ENCODE measurements at places on chromosomes 6 and 20. TPM values are rescaled to one million over a fixed set of nuclear protein-coding genes. Genes with fewer than 3 reads are reported as not detected.
A peak's percentile ranks its signal among the peaks of the same experiment; 100 is the strongest.

GRCh38 chr6:24929242-24929641 lies 6.5 kb downstream of the RIPOR2 start:
- peaks cover 3% of the 10 kb centered on the region for H3K36me3 ChIP-seq
- no peak overlapping the region for H3K4me3 ChIP-seq
- peaks cover 33% of the 10 kb centered on the region for H3K4me1 ChIP-seq
- no peaks in the 10 kb centered on the region for H3K27me3 ChIP-seq
- no peak overlapping the region for H3K27ac ChIP-seq

DNA sequence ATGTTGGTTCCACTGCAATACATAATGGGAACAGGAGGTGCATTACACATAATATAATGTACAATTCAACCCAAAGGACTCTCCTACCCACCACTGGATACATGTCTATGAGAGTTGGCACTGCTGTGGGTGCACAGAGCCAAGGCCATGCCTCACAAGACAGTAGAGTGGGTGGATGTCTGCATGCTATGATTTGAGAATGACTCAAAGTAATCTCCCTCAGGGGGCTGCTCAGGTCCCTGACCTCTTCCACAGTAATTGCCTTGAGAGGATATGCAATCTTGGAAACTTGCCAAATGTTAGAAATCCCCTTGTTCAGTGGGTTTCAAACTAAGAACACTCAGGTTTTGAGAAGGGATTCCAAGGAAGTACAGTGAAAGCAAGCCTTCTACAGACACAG lies 79.0 kb downstream of the ANKEF1 start:
- no peaks in the 10 kb centered on the region for H3K4me1 ChIP-seq
- no peak overlapping the region for H3K4me3 ChIP-seq
- no peak for DNase-seq
- no peak overlapping the region for H3K27ac ChIP-seq

DNA sequence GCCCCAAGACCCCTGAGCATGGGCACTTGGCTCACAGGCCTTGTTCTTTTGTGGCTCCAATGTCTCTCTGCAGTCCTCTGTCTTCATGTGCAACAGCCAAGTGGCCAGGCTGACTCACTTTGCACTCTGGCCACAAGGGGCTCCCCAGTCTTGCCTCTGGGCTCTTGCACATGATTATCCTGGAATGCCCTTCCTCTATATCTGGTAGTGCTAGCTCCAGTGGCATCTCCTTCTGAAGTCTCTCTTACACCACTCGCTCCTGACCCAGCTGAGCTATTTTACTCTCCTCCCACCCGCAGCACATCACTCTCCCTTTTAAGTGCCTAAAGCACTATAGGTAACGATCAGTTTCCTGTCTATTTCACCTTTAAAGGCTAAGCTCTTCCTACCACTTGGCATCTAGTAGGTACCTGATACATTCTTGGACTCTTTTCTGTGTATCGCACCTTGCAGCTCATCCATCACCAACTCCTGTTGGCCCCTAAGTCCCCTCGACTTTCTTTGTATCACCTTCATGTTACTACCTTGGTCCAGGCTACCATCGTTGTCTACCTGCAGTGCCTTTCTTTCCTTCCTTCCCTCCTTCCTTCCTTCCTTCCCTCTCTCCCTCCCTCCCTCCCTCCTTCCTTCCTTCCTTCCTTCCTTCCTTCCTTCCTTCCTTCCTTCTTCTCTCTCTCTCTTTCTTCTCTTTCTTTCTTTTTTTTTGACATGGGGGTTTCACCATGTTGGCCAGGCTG lies 211.9 kb upstream of the RNF24 start:
- H3K4me3 ChIP-seq = no peak overlapping the region
- H3K27ac ChIP-seq = no peak overlapping the region
- H3K27me3 ChIP-seq = peaks cover 32% of the 10 kb centered on the region

The PTGIS gene
- 0.76 TPM for total RNA-seq

The PCED1A gene
- total RNA-seq = 25.1 TPM

The EDN3 gene
- 1.1 TPM for total RNA-seq

- no peak overlapping the region for H3K4me3 ChIP-seq
- no peak for DNase-seq
- H3K4me1 ChIP-seq = peaks cover 4% of the 10 kb centered on the region
- no peaks in the 10 kb centered on the region for H3K36me3 ChIP-seq
- no peak overlapping the region for H3K27ac ChIP-seq
- H3K27me3 ChIP-seq = no peaks in the 10 kb centered on the region
These were observed 669.4 kb upstream of the CITED2 start for GRCh38 chr6:140043762-140044378.

The MAFB gene
- 3.5 TPM for total RNA-seq

DNA sequence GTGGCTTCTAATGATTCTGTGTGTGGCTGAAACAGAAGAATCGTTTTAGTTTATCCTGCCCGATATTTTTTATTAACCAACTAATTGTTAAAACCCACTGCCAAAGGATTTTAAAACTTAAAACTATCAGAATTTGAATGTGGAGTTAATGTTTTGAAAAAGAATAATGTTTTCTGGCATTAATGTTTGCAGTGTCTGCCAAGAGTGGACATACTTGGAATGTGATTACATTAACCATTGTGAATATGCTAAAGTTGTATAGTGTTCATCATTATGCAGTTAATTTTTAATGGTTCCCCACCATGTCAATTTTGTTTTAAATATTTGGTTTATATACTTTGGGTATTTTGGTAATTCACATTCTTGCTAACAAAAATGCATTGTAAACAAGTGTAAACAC lies 24.4 kb downstream of the DCBLD1 start:
- no peak overlapping the region for H3K27ac ChIP-seq
- DNase-seq = no peak
- no peaks in the 10 kb centered on the region for H3K36me3 ChIP-seq
- H3K4me1 ChIP-seq = no peaks in the 10 kb centered on the region
- no peak overlapping the region for H3K4me3 ChIP-seq

DNA sequence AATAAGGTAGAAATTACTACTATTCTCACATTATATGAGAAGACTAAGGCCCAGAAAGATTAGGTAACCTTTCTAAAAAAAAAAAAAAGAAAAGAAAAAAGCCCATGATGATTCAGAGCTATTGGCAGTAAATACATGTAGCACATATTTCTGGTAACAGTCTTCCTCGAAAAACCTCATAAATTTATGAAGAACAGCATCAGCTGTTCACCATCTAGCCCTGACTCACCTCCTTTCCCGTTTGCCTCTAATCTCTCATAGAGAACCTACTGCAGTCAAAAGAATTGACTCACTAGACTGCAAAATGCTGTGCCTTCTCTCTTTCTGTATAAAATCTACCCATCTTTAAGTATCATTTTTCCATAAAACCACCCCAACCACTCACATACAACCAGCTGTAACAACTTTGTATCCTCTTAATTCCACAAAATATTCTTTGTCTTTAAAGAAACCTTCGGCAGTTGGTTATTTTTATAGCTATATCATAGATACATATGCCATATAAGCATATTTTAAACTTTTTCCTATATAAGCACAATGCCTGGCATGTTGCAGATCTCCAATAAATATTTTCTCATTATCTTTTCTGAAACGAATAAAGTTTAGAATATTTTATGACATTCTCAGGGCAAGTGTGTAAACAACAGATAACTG lies 152.7 kb upstream of the ENPP5 start:
- H3K27ac ChIP-seq = no peak overlapping the region
- H3K36me3 ChIP-seq = no peaks in the 10 kb centered on the region
- no peak overlapping the region for H3K4me3 ChIP-seq
- no peaks in the 10 kb centered on the region for H3K27me3 ChIP-seq
- H3K4me1 ChIP-seq = no peaks in the 10 kb centered on the region

DNA sequence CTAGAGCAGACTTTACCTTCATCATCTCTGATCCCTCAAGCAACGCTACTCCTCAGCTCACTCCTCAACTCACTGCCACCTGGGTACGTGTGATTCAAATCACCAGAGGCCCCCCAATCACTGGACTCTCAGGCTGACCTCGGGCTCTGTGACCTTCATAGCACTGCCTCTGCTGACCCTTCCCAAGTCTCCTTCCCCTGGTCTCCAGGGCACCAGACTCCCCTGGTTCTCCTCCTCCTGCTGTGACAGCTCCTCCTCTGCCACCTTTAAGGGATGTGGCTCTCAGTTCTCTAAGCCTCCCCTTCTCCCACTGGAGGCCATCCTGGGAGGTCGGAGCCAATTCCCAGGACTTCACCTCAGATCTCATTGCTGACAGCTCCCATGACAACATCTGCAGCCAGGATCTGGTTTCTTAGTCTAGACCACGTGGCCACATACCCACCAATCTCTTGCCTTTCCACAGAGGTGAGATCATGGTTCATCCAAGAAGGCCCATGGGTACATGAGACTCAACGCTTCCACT lies 90.4 kb downstream of the NFATC2 start:
- H3K4me1 ChIP-seq = peaks cover 15% of the 10 kb centered on the region
- DNase-seq = no peak
- no peak overlapping the region for H3K27ac ChIP-seq
- H3K36me3 ChIP-seq = peaks cover 12% of the 10 kb centered on the region

- H3K36me3 ChIP-seq = peaks cover 39% of the 10 kb centered on the region
- H3K27me3 ChIP-seq = no peaks in the 10 kb centered on the region
- H3K27ac ChIP-seq = no peak overlapping the region
These were observed 4.7 kb downstream of the SOD2 start for GRCh38 chr6:159688266-159688905.

DNA sequence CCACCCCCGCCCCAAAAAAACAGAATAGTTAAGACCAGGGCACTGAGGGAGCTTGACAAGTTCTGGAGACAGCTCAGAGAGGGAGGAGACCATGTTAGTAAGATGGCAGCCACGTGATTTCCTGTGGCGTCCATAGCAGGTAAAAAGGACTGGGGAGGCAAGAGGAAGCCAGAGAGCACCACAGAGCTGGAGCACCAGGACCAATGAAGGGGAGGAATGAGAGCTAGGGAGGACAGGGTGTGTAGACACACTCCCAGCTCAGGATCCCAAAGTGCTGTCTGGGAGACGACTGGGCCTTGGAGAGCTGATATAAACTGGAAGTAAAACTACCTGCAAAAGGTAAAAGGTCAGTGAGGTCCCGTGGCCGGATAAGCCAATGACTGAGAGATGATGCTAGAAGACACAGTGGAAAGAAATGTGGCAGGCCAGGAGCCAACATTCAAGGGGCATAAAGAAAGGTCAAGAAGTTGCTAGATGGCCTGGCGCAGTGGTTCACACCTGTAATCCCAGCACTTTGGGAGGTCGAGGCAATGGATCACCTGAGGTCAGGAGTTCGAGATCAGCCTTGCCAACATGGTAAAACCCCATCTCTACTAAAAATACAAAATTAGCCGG lies 39.0 kb downstream of the SLC23A2 start:
- DNase-seq = peak; percentile 59
- H3K4me3 ChIP-seq = no peak overlapping the region
- H3K36me3 ChIP-seq = peaks cover 2% of the 10 kb centered on the region
- no peaks in the 10 kb centered on the region for H3K27me3 ChIP-seq
- peaks cover 10% of the 10 kb centered on the region for H3K4me1 ChIP-seq
- H3K27ac ChIP-seq = peak overlapping the region; percentile 43

The PHACTR3 gene
- total RNA-seq = 2.9 TPM

The PRSS16 gene
- 76.2 TPM for total RNA-seq

The ZSCAN16 gene
- total RNA-seq = 8.5 TPM

The GPANK1 gene
- total RNA-seq = 25.2 TPM

The CABLES2 gene
- 2.0 TPM for total RNA-seq

DNA sequence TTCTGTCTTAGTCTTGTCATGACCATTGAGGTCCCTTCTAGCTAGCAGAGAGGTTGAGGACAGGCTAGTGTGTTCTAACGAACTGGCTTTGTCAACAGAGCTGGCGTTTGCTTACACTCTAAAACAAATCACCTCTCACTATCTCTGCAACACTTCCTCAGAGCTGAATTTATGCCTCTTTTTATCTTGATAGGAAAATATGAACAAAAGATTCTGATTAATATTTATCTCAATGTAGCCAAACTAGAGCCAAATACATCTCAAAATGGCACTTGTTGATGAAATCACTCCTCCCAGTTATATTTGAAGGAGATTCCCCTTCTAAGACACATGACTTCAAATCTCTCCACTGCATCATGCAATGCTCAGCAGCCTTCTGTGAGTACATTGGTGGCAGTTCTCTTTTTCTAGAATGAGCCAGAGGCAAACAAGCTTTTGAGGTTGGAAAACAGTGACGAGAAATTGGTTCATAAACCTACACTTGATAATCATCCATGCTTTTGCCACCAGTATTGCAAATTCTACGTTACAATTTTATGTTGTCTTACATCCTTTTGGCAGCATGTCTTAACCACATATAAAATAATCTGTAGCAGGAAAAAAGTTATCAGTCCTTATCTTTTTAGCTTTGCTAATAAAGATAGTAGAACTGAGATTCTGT lies 615.7 kb upstream of the CITED2 start:
- H3K27me3 ChIP-seq = no peaks in the 10 kb centered on the region
- no peaks in the 10 kb centered on the region for H3K36me3 ChIP-seq
- H3K4me3 ChIP-seq = no peak overlapping the region
- no peak for DNase-seq
- no peaks in the 10 kb centered on the region for H3K4me1 ChIP-seq
- H3K27ac ChIP-seq = no peak overlapping the region

- H3K4me3 ChIP-seq = no peak overlapping the region
- no peak overlapping the region for H3K27ac ChIP-seq
- no peak for DNase-seq
- no peaks in the 10 kb centered on the region for H3K4me1 ChIP-seq
- H3K27me3 ChIP-seq = peaks cover 36% of the 10 kb centered on the region
These were observed 171.0 kb downstream of the GPX5 start for GRCh38 chr6:28696682-28697081.

GRCh38 chr6:85191656-85192055 lies 258.2 kb upstream of the NT5E start:
- no peaks in the 10 kb centered on the region for H3K36me3 ChIP-seq
- H3K27me3 ChIP-seq = no peaks in the 10 kb centered on the region
- DNase-seq = no peak

DNA sequence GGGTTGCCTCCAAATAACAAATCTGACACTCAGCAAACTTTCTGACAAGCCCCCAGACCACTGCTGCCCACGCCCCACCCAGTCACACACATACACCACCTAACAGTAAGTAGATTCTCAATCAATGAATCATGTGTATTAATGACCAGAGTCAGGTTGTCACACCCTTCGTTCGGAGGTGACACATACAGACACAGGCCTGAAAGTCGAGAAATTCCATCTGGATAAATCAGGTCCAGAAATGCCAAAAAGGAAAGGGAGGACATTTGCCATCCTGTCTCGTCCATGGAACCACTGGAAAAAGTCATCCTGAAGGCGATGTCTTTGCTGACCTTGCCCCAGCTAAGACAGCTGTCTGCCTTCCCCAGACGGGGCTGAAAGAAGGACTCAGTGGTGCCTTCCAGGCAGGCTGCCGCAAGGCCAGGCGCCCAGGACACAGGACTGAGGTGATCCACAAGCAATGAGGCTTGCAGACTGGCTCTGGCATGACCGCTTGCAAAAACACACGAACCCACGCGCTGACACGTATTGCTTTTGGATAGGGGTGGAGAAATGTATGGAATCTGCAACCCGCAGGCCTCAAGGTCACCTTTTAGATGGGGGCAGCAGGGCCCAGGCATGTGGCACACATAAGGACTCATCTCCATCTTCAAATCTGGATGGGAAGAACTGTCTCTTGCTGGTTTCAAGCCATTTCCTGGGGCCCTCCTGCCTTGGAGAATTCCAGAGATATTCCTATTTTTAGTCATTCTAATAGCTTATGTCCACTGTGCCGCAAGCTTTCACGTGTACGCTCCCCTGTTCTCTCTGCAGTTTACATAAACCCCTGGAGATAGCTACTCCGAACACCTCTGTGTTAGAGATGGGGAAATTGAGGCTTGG lies 9.0 kb downstream of the NFATC2 start:
- no peaks in the 10 kb centered on the region for H3K27me3 ChIP-seq
- no peaks in the 10 kb centered on the region for H3K36me3 ChIP-seq
- no peak for DNase-seq
- H3K4me3 ChIP-seq = no peak overlapping the region
- no peaks in the 10 kb centered on the region for H3K4me1 ChIP-seq

Data from thymus (tissue), 14 donors.